CD4-positive, alpha-beta memory T cell (primary cell): ENCODE measurements at places on chromosomes 5 and 9.

GRCh38 chr5:73906277-73906676 is 280.3 kb downstream of the ARHGEF28 start:
- DNase-seq = no peak

DNA sequence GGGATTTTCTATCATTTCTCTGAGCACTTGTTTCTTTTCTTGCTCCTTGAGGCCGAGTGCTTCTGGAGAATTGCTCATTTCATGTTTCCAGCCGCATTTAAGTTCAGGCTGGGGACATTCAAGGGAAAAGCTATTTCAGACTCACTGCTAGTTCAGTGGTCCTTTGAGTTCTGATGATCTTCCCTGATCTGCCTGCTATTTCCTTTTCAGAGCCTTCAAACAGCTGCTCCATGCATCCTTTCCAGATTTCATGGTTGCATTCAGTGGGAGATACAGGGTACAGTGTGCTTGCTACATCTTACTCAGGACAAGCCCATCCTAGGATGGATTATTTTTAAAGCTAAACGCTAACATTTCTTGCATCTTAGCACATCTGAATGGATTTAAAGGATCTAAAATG is 14.7 kb downstream of the NDUFS4 start:
- DNase-seq = no peak

- DNase-seq = no peak
Observed at GRCh38 chr5:154472871-154473580, 5.0 kb downstream of the HAND1 start.

- DNase-seq = no peak
Observed at GRCh38 chr5:134138416-134139376, 24.2 kb downstream of the TCF7 start.

- DNase-seq = no peak
Observed at GRCh38 chr5:13303445-13303844, 641.0 kb downstream of the DNAH5 start.

GRCh38 chr9:99693888-99694287 is 127.8 kb upstream of the NR4A3 start:
- no peak for DNase-seq

- DNase-seq = no peak
Observed at GRCh38 chr5:157828105-157828943, 30.6 kb downstream of the CLINT1 start.

DNA sequence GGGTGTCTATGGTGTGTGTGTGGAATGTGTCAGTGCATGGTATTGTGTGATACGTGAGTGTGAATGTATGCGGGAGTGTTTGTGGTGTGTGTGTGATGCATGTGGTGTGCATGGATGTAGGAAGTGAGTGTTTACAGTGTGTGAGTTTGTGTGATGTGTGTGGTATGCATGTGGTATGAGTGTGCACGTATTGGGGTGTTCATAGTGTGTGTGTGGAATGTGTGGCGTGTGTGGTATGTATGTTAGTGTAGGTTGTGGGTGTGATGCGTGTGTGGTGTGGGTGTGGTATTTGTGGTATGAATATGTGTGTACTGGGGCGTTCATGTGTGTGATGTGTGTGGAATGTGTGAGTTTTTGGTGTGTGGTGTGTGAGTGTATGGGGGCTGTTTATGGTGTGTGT is 40.1 kb upstream of the BICD2 start:
- DNase-seq = no peak

- no peak for DNase-seq
Observed at GRCh38 chr9:73260506-73260905, 108.8 kb downstream of the ANXA1 start.

DNA sequence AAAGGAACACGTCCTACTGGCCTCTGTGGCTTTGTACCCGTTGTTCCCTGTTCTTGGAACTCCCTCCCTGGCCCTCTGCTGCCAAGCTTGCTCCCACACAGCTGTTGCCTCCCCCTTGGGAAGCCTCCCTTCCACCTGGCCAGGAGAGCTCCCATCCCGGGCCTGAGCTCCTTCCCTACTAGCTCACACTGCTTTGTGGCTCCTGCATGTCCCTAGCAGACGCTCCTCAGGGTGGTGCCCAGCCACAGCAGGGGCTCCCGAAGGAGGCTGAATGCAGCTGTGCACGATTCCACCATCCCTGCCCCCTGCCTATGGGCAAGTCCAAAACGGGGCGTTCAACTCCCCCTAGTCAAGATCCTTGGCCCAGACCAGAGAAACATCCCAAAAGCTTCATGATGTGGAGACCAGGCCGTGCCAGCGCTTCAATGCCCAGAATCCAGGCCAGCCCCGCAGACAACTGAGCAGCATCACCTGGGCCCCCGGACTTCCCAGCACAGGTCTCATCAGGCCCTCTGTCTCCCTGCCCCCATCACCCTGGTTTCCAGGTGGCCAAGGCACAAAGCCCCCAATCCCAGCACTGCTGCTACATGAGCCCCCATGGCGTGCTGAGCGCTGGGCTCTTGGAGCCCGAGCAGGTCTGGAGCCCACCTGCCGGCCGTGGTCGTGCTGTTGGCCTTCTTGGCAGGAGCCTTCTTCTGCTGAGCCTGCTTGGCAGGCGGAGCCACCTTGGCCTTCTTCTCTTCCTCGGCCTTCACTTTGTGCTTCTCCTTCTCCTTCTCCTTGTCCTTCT is 14.3 kb downstream of the BRD3OS start:
- DNase-seq = no peak

DNA sequence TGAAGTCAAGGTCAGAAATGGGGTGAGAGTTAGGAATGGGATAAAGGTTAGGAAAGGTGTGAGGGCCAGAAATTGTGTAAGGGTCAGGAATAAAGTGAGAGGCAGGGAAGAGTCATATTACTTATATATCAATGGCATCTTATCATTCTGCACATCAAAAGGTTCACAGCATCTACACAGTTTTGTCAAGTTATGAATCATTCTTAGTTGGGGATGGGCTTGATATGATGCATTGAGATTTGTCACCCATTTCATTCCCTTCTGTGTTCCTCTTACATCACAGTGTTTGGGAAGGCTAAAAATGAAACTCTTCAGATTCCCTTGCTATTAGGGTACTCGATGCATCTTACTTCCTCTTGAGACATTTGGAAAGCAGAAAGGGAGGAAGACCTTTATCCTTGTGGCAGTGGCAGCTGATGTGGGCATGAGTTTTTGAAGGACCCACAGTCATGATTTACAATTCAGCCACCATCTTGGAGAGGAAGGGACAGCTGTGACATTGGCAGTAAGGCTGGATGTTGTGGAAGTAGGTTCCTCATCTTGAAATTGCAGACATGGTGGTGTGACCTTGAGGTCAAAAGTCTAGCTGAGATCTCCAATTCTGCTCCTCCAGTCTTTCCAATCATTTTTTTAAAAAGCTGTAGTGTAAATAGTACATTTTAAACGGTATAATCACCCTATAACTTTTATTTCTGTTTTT is 24.2 kb upstream of the NPR3 start:
- no peak for DNase-seq

GRCh38 chr9:90966480-90967144 is 165.0 kb downstream of the SYK start:
- no peak for DNase-seq

- DNase-seq = no peak
Observed at GRCh38 chr5:151258816-151259215, 5.8 kb downstream of the GM2A start.

- DNase-seq = no peak
Observed at GRCh38 chr5:31901807-31902530, 263.0 kb downstream of the PDZD2 start.

- DNase-seq = no peak
Observed at GRCh38 chr5:133251296-133252132, 199.7 kb downstream of the HSPA4 start.

- DNase-seq = no peak
Observed at GRCh38 chr5:116292321-116292720, 207.5 kb downstream of the COMMD10 start.

DNA sequence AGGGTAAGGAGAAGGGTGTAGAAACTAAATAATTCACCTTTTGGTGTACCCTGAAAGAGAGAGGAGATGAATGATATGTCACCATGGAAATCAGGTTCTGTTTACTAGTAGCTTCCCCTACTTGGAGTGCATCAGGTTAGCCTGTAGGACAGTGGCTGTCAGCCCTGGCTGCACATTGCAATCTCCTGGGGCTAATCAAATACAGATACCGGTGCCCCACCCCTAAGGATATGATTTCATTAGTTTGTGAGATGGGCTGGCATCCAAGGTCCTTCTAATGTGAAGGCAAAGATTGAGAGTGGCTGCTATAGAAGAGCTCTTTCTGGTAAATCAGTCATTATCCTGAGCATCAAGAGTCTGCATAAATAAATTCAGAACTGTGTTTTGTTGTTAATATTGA is 47.2 kb downstream of the INSYN2B start:
- no peak for DNase-seq

DNA sequence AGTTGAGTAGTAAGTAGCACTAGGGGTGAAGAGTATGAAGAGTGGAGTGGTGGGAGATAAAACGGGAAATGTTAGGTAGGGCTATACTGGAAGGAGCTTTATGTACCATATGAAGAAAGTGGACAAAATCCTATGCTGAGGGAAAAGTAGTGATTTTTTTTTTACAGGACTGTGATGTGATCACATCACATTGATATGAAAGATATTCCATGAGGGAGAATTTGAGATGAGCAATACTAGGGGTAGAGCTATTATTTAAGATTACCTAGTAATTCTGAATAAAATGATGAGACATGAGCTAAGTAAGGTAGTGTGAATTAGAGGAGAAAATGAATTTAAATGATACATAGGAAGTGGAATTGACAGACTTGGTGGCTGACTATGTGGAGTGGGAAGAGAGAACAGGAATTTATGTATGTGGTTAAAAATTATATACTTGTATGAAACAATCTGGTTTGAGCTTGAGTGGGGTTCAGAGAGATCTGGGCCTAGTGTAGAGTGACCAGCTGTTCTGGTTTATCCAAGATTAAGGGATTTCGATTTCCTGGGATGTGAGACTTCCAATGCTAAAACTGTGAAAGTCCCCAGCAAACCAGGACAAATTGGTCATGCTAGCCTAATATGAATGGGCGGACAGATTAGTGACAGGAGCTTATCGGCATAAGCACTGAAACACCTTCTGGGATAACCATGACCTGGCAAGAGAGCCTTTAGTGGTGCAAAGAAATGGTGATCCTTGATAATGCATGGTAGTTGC is 29.3 kb upstream of the STOM start:
- no peak for DNase-seq

- DNase-seq = no peak
Observed at GRCh38 chr9:38022203-38022895, 46.7 kb downstream of the SHB start.

DNA sequence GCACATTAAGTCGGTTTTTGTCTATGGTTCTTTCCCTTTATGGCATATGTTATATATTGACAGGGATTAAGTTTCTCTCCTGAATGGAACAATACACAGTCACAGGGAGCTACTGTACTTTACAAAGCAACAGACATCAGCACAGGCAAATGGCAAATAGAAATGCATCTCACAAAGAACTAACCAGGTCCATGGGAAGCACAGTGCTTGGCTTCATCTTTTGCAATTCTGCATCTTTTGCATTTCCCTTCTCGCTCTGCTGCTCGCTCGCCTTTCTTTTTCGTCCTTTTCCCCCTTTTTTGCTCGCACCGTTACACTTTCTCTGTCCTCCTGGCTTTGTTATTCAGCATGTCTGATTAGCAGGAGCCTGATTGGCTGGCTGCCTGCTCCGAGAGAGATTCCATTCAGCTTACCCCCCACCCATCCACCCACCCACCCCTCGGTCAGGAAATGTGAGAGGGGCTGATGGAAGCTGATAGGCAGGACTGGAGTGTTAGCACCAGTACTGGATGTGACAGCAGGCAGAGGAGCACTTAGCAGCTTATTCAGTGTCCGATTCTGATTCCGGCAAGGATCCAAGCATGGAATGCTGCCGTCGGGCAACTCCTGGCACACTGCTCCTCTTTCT is at the start of gene ADAMTSL1:
Gene ADAMTSL1, plus strand, starts transcription at position 502 of the 628 bp plus-strand sequence. Its CDS starts 80 bp downstream, at position 582.
- no peak for DNase-seq

DNA sequence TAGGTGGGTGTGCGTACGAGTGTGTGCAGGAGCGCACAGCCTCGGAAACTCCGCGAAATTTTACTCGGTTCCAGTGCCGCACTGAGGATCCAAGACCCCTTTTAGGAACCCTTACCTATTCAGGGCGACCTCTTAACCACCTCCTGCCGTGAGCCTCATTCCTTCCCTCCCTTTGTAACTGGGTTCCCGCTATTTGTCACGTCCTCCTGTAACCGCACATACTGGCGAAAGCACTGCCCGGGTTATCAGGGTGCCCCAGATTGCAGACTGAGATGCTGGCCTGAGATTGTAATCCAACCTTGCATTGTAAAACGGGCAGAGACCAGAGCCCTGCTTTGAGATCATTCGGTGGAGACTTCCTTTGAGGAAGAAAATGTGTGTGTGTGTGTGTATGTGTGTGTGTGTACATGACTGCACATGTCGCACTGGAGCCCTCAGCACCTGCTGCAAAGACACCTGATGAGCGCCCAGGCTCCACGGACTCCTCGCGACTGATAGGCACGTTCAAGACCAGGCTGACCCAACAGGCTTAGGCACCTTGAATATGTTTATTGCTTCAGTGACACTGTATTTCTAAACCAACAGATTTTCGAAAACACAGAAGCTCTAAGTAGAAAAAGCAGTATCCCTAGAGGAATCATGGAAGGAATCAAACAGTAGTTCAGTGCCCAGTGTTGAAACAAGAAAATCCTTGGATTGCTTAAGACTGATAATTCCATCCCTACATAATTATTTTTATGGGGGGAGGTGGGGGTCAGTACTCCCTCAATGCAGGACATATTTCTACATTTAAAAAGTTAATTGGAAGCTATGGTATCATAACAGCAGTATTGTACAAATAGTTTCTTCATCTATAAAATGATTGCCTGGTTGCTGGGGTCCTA is 86.5 kb upstream of the TNFAIP8 start:
- DNase-seq = peak; percentile 44
